ENCODE measurements at places on chromosomes 1 and 21.

GRCh38 chr1:99818063-99818699 is 32.0 kb upstream of the AGL start:
- no peak for DNase-seq

DNA sequence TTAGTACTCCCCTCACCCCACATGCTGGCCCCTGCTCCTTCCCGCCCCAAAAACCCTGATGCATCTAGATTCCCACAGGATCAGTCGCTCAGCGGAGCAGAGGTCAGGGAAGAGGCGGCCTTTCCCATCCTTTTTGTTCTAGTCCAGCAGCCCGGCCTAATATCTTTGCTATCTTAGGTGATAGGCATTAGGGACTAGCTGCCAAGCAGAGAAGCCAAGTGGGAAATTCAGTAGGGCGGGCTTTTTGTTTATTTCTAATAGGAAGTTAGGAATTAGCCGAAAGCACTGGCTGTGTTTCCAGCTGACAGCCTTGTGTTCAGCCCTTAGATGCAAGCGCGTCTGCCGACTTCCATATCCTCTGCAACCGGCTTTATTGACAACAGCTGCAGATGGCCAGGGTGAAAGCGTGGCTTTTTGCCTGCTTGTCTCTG is 59.0 kb upstream of the BCAR3 start:
- no peak for DNase-seq

DNA sequence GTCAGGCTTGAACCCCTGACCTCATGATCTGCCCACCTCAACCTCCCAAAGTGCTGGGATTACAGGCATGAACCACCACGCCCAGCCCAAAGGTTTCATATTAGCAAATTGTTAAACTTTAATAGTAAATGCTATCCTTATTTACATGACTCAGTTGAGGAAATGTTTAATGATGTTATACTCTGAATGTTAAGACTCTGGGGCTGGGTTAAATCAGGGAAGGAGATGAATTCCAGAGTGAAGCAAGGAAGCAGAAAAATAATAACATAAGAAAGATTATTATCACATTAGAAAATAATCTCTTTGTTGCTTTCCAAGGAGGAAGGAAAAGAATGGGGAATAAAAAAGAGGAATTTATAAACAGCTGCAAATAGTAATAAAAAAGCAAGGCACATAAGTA is 105.3 kb downstream of the PTGS2 start:
- no peak for DNase-seq

GRCh38 chr1:7975212-7975865 is 13.8 kb downstream of the PARK7 start:
- DNase-seq, result no peak

- DNase-seq, result no peak
Observed at GRCh38 chr1:46480959-46481646, 8.5 kb upstream of the DMBX1 start.
